Activated CD8-positive, alpha-beta memory T cell treated with anti-CD3 and anti-CD28 coated beads for 48 hours (primary cell): ENCODE measurements at places on chromosomes 1 and 21.

GRCh38 chr21:40902299-40902698, 55.3 kb upstream of the DSCAM start:
- no peak for DNase-seq

DNA sequence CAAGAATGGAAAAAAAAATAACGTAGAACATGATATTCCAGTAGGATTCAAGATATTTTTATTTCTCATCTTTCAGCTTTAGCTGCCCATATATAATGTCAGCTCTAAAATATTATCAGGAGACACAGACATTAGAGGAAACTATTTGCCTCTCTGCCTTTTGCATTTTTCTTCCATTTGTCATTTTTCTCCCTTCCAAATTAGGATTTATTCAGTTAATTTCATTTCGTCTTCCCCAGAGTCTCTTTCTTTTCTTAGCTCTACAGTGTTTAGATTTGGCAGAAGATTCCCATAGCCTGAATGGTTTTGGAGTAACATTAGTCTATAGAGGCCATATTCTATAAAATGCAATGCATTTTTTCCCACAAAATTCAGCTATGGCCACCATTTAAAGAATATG, 5.1 kb upstream of the ENAH start:
- DNase-seq, result no peak

DNA sequence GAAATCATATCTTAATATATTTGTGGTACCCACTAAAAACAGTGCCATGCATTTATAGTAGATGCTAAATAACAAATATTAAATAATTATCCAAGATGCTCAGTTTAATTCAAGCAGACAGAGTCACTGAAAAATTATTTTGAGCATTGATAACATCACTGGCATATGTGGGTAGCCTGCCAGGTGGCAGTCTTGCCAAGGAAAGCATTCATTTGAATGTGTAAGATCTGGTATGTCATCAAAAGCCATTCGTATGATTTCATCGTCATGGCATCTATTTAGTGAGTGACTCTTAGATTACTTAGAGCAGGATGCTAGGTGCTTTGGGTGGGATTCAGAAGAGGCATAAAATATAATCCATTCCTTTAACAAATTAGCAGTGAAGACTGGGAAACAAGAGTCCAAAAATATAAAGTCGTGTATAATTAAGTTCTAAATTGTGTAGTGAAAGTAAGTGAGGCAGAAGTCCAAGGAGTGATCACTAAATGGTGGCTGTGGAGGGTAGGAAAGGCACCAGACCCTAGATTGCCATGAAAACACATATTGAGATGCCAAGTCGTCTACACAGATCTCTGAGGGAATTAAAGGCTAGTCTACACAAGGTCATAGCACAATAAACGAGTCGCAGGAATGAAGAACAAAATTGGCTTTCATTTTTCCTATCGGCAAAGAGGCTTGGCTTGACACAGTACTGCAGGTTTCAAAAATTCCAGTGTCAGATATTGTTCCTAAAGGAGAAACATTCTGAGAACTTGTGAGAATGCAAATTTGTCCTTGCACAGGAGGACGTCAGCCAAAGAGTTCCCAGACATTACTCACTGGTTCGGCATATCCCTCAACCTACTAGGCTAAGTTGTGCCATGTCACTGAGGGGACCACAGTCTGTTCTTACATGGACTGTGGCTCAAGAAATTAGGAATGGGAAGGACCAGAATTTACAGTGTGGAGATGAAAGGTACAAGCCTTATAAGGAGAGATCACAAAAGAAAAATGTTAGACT, 130.8 kb downstream of the LYPLAL1 start:
- no peak for DNase-seq

DNA sequence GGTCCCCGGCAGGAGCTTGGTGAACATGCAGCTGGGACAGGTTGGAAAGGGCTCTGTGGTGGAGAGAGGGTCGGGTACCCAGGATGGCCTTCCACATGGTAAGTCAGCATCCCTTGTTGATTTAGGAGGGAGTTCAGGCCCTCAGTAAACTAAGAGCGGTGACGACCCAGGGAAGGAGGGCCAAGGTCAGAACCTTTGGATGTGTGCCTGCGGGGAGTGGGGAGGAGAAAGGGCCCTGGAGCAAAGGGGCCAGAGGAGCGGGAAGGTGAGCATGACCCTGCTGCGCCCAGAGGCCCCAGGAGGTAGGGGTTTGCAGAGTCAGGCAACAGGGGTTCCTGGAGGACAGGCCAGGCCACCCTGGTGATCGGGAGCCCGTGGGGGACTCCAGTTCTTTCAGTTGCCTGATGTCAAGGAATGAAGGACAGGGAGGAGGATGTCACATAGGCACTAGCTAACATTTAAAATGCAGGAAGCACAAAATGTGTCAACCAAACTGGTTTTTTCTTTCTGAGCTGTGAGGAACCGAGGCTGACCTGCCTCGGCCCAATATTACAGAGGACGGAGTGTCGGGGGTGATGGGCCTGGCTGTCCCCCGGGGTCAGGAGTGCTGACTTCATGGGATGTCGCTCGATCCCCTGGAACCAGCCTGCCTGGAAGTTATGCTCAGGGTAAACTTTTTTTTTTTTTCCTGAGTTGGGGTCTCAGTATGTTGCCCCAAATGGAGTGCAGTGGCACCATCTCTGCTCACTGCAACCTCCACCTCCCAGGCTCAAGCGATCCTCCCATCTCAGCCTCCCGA, 117.4 kb upstream of the SLC45A1 start:
- DNase-seq, result no peak

DNA sequence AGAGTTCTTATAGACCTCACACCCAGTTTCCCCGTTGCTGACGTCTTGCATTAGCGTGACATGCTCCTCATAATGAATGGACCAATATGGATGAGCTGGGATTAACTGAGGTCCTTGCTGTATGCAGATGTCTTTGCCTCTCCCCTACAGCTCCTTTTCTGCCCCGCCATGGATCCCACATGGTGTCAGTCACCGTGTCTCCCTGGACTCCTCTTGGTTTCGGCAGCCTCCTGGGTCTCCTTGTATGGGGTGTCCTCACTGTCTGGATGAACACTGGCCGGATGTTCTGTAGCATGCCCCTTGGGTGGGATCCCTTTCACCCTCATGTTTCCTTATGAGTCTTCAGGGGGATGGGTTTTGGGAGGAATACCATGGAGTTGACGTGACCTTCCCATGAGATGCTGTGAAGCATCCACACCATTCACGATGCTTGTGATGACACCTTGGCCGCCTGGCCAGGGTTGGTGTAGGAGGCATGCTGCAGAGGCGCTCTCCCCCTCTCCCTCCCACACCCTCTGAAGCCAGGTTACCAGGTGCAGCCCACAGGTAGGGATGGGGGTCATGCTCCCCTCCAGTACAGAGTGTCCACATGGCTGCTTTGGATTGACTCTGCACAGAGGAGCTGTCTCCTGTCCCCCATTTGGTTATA, 4.4 kb downstream of the GJC2 start:
- no peak for DNase-seq

DNA sequence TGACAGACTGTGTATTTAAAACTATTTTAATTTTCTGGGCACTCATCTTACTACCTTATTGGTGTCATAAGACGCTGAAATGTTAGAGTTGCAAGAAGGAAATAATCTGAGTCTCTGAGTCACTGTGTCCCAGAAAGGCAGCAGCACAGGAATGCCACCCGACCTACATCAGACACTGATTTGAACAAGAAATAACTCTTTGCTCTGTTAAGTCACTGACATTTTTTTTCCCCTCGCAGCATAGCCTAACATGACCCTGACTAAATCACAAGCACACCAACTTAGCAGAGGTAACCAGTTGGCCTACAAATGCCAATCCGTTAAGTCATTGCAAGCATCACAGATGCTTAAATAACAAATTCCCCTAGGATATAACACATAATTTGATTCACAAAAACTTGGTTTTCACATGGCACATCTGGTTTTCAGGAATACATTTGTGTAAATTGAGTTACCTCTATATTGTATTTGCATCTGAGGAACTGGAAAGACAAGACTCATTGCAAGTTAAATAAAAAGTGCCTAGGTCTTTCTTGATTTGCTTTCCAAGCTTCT, 349.1 kb downstream of the SEC16B start:
- no peak for DNase-seq

DNA sequence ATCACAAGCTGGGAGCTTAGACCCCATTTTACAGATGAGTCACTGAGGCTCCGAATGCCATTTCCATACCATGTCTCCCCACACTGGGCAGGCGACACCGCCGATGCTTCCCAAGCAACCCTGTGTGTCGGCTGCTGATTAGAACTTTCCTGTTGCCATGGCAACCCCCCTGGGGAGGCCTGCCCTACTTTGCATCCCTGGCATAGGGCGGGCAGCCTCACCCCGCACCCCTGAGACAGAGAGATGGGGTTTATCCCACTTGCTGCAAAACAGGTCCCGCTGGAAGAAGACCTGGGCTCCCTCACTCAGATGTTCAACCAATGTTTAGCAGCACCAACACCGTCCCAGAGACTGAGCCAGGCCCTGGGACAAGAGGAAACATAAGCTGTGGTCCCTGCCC, 81.5 kb downstream of the CAMK2N1 start:
- DNase-seq, result no peak

- no peak for DNase-seq
Measured at GRCh38 chr1:229412056-229412455, 21.8 kb downstream of the ACTA1 start.

GRCh38 chr21:33238565-33239255, 9.0 kb downstream of the IFNAR2 start:
- no peak for DNase-seq

GRCh38 chr1:225877580-225877979, 4.6 kb downstream of the TMEM63A start:
- no peak for DNase-seq

- no peak for DNase-seq
Measured at GRCh38 chr1:212650228-212650627, 41.7 kb downstream of the ATF3 start.

DNA sequence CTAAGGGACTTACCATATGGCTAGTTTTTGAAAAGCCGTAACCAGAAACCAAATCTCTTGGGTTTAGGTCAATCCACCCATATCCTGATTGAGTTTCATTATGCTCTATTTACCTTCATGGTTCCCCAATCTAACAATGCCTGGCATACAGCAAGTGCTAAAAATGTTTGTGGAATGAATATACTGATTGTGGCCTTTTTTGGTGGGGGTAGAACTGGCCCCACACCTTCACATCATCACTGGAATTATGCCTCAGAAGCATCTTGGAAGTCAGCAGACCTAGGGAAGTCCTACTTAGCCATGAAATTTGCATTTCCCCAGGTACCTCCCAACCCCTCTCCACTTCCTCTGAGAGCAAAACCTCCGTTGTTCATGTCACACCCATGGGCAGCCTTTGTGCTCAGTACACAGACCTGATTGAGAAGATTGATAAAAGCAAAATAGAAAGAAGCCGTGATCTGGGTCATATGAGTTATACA, 17.8 kb upstream of the SLAMF1 start:
- DNase-seq, result no peak
